ENCODE measurements at places on chromosomes 6 and 20.

DNA sequence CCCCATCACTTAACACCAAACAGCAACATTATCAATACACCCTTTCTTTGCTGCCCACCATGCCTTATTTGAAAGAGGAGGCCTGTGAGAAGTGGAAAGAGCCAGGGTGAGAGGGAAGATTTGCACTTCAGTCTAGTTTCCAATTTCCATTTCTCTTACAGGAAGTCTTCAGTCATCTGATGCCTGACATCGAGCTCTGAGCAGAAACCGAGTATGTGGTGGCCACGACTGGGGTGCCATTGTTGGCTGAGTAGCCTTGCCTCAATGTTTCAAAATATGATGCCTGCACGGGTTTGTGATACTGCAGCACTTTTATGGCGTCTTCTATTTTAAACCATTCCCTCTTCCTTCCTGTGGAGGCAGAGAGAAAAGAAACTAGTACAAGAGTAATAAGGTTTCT is 39.8 kb upstream of the SMIM29 start:
- DNase-seq: no peak

DNA sequence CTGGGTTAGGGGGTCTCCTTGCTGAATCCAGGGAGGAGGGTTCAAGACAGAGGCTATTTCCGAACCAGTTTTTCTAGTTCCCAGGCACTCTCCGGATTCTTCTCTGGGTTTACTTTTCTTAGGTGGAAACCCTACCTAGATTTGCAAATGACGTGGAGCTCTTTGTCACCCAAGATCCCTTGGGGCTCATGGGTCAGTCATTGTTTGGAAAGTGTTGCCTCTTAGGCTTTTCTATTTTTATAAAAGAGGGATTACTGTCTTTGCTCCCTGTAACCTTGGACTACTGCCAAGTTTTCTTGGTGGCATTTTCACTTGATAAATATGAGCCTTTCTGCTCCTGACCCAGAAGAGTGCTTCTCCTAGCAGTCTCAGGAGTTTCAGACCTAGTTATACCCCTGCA is 33.6 kb downstream of the FAM209B start:
- DNase-seq: no peak

DNA sequence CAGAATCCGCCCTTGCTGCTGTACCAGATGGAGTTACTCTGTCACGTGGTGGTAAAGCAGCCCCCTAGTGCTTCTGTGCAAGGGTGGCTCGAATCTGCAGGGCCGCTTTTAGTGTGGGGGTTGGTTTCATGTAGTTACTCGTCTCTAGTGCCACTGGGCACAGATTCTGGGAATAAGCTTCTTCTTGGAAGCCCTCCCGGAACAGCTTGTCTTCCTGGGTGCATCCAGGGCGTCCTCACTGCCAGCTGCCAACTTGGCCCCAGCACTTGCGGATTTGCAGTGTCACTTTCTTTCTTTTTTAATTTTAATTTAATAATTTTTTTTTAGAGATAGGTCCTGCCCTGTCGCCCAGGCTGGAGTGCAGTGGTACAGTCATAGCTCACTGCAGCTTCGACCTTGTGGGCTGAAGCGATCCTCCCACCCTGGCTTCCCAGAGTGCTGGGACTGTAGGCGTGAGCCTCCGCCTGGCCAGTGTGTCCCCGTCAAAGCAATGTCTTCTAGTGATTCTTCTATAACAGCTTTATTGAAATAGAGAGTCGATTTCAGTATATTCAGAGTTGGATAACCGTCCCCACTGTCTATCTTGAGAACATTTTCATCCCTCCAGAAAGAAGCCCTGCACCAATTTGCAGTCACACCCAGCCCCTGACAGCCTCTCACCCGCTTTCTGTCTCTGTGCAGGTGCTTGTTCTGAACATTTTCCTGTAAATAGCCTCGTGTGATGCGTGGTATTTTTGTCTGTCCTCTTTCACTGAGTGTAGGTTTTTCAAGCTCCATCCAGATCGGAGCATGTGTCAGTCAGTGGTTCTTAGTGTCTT is 25.9 kb downstream of the PYGB start:
- no peak for DNase-seq

- DNase-seq: no peak
Observed at GRCh38 chr6:38671885-38672467, 31.0 kb downstream of the GLO1 start.

DNA sequence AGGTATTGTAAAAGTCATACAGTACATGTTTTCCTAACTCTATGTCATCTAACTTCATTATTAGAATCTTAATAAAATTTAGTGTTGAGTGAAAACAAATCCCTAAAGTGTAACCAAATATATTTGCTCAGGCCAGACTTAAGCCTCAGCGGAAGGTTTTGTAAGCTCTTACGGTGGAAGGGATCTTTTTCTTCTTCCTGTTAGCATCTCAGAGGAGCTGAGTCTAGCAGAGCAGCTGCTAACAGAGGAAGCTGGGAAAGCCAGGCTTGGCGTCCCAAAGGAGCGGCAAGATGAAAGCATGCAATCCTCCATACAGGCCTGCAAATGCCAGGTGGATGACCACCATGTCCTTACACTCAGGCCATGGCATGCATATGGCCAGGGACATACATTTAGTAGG is 72.4 kb downstream of the ADTRP start:
- DNase-seq: no peak

- no peak for DNase-seq
Observed at GRCh38 chr20:63364801-63365585, 3.8 kb upstream of the CHRNA4 start.

GRCh38 chr6:22568854-22569253 is 512 bp upstream of the HDGFL1 start:
- no peak for DNase-seq

- no peak for DNase-seq
Observed at GRCh38 chr6:53746442-53747103, 48.2 kb upstream of the LRRC1 start.

GRCh38 chr6:155378276-155378675 is 64.0 kb upstream of the TFB1M start:
- DNase-seq: no peak

GRCh38 chr6:14910692-14911547 is 334.9 kb upstream of the JARID2 start:
- no peak for DNase-seq

DNA sequence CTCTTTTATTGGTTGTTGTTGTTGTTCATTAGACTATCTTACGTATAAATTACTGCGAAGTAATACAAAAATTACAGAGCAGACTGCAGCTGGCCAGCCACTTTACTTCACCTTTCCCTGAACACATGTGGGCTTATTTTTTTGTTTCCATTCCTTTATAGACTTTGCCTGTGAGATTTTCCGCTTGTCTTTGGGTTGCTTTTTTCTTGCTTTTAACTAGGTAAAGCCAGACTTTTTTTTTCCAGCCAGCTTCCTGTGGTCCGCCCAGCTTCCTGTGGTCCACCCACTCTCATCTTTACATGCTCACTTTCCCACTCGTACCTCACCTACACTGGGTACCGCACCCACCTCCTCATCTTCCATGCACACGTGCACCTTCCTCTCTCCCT is 79.0 kb downstream of the IPCEF1 start:
- DNase-seq: no peak

DNA sequence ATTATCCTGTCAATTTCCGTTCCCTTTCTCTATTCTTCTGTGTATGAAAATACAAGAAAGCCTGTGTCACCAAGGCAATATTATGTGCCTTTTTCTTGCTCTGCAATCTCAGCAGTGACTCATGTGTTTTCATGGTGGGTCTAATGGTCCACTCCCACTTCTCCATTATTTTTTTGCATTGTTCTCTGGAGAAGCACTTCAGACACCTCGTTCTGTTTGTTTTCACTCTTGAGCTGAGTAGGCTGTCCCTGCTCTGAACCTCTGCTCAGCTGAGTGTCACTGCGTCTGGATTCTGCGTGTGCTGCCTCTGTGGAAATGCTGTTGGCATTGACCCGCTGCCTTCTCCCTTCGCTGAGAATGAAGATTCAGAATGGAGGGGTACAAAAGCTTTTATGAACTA is 230.6 kb downstream of the TMEM242 start:
- DNase-seq: no peak

DNA sequence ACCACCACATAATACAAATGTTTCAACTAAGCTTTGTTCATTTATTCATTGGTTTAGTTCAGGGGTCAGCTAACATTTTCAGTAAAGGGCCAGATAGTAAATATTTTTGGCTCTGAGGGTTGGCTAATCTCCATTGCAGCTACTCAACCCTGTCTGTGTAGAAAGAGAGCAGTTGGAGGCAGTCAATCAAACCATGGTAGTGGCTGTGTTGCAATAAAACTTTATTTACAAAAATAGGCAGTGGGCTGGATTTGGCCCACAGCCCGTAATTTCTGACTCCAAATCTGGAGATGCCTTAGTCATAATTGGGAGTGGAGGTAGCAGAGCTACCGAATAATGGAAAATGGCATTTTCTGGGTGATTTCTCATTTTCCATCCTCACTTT is 242.5 kb upstream of the ZFP64 start:
- DNase-seq: no peak

DNA sequence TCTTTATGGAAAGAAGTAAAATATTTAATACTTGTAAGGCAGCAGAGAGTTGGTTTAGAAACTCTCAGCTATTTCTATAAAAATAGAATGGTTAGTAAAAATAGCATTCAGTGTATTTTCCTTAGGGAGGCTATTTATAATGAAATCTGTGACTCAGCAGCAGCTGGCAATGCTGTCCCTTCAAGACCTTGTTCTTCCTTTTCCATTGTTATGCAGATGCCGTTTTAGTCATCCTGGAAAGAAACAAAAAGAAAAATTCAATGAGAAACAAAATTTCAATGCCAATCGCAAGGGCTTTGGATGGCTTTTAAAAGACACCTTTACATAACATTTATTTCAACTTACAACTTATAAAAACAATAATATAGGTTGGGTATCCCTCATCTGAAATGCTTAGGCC is 17.5 kb downstream of the MPC1 start:
- no peak for DNase-seq

GRCh38 chr6:14766391-14766994 is 479.4 kb upstream of the JARID2 start:
- no peak for DNase-seq

GRCh38 chr6:130600880-130601341 is 226.3 kb upstream of the SMLR1 start:
- DNase-seq: no peak

DNA sequence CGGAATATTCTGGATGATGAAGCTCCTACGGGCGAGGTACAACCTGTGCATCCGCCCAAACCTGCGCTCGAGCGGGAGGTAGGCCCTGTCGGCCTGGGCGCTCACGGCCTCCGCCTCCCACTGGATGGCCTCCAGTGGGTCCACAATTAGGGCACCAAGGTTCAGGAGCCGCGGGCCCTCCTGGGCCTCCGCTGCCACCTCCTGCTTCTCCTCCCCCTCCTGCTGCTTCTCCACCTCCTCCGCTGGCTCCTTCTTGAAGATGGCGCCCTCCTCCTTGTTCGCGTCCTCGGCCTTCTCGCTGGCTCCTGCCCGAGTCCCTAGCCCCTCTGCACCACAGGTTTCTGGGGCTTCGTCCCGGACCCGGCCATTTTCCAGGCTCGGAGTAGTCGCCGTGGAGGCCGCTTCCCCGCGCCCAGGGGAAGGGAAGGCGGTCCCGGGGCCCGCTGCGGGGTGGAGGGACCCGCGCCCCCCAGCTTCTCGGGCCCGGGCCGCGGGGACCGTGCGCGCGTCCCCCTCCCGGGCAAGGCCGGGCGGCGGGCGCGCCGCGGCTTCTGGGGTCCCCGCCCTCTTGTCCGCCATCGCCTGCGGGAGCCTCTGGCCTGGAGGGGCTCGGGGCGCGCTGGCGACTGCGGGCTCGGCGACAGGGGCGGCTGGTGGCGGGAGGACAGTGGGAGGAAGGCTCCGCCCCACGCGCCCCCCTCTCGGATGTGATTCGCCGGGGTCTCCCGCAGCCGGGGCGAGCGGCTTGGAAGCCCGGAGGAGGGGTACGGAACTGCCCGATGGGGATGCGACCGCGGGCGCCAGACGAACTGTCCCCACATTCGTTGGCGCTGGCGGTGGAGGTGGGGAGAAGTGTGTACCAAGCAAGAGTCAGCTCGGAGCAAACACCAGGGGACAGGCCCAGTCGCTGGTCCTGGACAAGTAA is 17.6 kb downstream of the PLAGL2 start:
- no peak for DNase-seq

GRCh38 chr6:3001146-3001772 is 1.6 kb downstream of the NQO2 start:
- DNase-seq: no peak

GRCh38 chr20:49630396-49630951 is 62.5 kb upstream of the PTGIS start:
- no peak for DNase-seq

GRCh38 chr6:89667872-89668556 is 29.5 kb upstream of the LYRM2 start:
- DNase-seq: no peak

DNA sequence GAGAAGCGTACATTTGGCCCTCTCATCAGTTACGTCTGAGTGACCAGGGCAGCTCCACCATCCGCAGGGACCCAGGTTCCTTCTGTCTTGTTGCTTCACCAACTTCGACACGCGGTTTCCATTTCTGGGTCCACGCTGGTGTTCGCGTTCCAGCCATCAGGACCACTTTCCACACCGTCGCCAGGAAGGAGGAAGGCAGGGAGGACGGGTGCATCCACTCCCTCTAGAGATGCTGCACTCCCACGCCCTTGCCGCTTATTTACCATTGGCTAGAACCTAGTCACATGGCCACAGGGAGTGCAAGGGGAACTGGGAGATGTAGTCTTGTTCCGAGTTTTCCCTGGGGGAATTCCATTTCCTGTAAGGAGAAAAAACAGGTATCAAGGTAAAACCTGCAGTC is 33.2 kb upstream of the SNX9 start:
- no peak for DNase-seq

GRCh38 chr20:35329435-35330139 is 37.4 kb upstream of the FAM83C start:
- no peak for DNase-seq

GRCh38 chr6:151536188-151536479 is 42.3 kb downstream of the CCDC170 start:
- no peak for DNase-seq

DNA sequence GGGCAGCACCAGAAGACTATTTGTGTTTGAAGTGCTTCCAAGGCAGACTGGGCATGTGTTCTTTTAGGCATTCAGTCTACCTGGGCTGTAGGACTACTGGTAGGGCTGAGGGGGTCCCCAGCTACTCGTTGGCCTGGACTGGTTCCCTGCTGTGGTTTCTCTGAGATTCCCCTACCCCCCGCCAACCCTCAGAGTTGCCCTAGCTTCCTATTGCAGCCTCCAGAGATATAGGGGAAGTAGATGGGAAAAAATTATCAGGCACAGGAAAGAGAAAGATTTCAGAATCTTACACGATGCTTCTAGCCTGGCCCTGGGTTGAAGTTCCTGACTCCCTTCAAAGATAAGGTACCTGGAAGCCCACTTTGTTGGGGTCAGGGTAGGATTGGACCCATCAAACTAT is 22.5 kb downstream of the BRPF3 start:
- DNase-seq: no peak

DNA sequence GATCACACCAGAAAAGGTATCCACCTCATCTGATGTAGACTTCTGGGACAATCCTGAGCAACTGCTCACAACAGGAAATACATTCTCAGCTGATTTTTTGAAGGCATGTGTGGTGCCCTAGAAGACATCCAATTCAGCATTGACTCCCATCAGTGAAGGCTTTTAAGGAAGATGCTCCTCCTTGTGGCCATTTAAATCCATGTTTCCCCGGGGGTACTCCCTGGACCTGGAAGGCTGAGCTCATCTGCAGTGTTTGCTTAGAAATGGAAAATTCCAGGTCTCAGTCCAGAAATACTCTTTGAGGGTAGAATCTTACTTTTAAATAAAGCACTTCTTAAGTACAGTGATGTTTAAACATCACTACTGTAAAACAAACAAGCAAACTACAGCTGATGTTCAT is 195.5 kb upstream of the PDE10A start:
- DNase-seq: no peak

GRCh38 chr20:63125581-63125837 is 90.4 kb downstream of the YTHDF1 start:
- no peak for DNase-seq

- no peak for DNase-seq
Observed at GRCh38 chr6:52877168-52877567, 32.3 kb downstream of the GSTA3 start.

Measured in 8988T (cell line).